ENCODE measurements at places on chromosomes 1 and 21.

DNA sequence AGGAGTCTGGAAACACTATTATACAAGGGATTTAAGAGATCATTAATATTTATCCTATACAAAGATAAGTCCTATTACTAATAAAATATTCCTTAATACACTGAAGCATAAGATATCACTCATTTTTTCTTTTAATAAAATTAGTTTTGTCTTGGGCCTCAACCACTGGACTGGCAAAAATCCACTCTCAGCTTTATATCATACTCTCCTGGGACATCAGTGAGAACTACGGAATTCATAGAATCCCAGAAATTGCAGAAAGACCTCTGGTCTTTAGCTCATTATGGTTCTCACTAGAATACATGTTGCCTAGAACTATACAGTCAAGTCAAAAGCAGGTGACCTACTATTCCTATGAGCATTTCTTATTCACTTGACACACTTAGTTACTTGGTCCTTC lies 285.0 kb downstream of the LRRC40 start:
- DNase-seq = no peak

DNA sequence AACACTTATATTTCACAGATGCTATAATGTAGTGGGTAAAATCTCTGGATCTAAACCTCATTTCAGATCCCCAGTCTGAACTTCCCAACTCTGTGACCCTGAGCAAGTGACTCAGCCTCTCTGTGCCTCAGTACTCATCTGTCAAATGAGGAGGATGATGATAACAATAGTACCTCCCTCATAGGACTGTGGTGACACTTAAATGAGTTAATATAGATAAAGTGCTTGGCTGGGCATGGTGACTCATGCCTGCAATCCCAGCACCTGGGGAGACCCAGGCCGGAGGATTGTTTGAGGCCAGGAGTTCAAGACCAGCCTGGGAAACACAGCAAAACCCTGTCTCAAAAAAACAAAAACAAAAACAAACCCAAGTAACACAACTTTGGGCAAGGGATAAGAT lies 4.7 kb upstream of the ECE1 start:
- DNase-seq = peak; percentile 70

GRCh38 chr1:119622311-119623192 lies 25.5 kb downstream of the ZNF697 start:
- no peak for DNase-seq

DNA sequence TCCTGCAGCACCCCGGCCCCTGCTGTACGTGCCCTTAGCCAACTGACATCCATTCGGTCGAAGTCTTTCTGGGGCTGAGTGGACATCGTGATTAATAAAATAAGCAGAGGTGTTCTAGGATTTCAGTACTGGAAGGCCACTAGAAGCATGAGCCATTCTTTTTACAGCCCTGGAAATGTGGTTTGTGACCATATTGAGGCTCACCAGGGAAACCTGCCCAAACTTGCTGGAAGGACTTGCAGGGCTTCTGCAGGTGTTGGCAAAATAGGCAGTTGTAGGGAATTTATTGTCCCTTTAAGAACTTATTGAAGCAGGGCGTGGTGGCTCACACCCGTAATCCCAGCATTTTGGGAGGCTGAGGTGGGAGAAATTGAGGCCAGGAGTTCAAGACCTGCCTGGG lies 80.8 kb downstream of the DOP1B start:
- DNase-seq = no peak

DNA sequence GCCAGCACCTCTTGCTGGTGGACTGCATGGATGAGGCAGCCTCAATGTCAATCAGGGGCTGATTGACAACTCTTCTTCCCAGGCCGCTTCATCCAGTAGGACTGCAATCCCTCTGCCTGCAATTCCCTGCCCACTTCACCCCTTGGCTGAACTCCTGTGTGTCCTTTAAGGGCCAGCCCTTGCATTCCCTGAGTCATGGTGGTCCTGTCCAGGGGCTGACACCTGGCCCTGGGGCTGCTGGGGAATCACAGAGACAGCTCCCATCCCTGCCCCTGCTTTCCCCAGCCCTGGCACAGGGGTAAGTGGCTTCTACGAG lies 4.6 kb upstream of the EPS8L3 start:
- no peak for DNase-seq

DNA sequence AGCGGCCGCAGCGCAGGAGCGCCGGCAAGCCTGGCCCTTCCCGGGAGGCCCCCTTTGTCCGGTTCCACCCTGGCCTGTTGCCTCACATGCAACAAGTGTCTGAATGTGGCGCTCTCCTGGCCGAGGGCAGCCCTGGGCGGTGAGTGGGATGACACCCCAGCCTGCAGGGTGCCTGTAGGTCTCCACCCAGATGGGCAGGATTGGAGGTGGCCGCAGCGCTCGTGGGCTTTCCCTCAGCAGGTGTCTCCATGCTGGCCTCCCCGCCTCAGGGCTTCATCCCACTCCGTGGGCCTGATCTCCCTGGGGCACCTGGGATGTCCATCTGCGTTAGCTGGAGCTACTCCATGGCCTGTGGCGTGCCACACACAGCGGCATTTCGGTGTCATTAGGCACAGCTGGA lies 1.5 kb downstream of the MIB2 start:
- no peak for DNase-seq

DNA sequence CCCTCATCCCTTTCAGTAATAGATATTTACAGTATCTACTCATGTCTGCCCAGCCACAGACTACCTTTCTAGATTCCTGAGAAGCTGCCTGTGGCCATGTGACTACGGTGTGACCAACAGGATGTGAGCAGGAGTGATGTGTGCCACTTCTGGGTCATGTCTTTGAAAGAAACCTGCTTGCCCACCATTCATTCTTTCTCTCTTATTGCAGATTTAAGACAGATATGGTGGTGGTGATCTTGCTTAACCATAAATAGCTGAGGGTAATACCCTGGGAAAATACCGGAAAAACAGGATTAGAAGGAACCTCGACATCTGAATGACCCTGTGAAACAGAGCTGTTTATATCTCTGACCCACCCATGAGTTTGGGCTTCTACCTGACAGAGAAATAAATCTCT lies 41.6 kb upstream of the GUCA2A start:
- no peak for DNase-seq

DNA sequence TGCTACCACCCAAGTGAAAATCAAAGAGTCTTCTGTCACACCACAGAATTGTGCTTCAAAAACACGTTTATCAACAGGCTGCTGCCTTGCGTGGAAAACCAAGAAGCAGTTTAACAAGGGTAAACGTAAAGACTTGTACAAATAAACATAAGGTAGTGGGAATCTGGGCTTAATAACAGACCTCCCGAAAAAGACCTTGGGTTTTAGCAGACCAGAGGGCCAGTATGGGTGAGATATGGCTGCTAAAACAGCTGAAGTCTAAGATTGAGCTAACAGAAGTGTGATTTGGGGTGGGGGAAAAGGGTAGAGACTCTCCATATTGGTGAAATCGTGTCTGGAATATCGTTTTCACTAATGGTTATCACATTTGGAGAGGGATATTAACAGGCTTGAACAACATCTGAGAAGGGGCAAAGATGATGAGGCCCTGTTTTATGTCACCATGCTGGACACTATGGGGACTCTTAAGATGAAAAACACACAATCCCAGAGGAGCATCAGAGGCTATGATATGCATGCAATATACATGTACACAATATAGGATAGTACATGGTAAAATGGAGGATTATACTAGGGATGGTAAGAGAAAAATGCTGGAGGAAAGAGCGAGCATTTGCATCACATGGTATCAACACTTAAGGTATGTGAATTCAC lies 1.4 kb downstream of the MOV10 start:
- DNase-seq = no peak

DNA sequence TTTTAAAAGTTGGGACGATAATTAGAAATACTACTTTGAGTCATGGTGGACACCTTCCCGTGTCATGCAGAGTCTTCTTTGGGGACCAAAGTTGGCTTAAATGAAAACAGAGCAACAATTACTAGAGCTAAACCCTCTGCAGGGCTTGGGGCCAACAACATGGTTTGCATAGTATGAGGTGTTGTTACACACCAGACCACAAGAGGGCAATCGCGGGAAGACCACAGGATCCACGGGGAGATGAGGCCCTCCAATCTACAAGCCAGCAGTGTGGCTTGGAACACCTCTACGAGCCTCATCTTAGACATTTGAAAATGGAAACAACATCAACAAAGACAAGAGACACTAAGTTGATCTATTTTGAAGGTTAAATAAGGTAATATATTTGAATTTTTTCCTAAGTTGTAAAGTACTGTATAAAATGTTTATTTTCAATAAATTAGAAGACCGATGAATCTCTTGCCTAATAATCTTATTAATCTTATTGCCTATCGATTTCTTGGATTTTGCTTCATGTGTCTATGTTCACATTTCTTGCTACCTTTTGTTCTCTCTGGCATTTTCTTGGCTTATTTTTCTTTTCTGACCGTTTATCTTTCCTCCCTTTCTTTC lies 8.2 kb upstream of the SMCP start:
- DNase-seq = peak; percentile 67

GRCh38 chr1:67460676-67461500 lies 30.7 kb upstream of the SERBP1 start:
- DNase-seq = no peak

DNA sequence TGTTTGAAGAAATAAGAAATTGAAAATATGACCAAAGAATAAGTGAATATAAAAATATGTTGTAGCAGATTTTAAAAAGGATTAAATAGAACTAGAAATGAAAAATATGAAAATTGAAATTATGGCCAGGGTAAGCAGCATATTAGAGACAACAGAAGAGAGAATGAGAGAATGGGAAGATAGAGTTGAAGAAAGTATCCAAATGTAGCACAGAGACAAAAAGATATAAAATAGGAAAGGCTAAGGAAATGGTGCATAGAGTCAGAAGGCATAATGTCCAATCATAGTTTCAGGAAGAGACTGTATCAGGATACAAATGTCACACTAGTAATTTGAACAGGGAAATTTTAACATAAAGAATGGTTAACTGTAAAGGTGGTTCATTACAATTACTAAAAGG lies 29.5 kb downstream of the AZIN2 start:
- no peak for DNase-seq

- DNase-seq = no peak
Observed at GRCh38 chr21:37711286-37711829, 204.9 kb downstream of the KCNJ6 start.

- DNase-seq = no peak
Observed at GRCh38 chr21:26835027-26835713, 10.0 kb downstream of the ADAMTS1 start.

- DNase-seq = peak; percentile 34
Observed at GRCh38 chr1:152111515-152111968, 3.7 kb downstream of the TCHH start.

GRCh38 chr1:153805886-153806719 lies 30.9 kb downstream of the SLC27A3 start:
- no peak for DNase-seq

- DNase-seq = no peak
Observed at GRCh38 chr1:182699393-182700350, 15.3 kb upstream of the RGS8 start.

DNA sequence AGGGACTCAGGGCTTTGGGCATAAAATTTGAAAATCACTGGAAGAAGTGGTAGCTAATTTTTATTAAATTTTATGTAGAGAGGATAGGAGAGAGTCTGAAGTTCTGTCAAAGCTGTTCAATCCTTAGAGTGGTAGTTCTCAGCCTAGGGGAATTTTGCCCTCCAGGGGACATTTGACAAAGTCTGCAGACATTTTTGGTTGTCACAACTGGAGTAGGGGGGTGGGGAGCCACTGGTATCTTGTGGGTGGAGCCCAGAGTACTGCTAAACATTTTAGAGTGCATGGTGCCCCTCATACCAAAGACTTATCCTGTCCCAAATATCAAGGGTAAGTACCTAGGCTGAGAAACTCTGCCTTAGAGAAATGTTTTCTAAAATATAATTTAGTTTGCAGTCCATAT lies 30.2 kb downstream of the RASAL2 start:
- DNase-seq = no peak

DNA sequence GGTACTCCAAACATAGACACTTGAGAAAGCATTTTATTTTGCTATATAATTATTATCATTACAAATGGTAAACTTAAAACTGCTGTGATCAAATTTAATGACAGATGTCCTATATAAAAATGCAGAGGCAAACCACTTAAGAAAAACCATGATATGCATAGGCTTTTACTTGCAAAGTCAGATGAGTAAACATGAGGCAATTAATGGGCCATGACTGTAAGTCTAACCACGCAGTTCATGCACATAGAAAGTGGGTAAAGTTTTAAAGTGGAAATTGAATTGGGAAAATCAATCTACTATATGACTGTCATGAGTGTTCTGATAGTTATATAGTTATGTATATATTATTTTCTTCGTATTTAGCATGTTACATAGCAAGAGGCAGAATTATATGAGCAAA lies 219.2 kb downstream of the PTPRC start:
- no peak for DNase-seq

DNA sequence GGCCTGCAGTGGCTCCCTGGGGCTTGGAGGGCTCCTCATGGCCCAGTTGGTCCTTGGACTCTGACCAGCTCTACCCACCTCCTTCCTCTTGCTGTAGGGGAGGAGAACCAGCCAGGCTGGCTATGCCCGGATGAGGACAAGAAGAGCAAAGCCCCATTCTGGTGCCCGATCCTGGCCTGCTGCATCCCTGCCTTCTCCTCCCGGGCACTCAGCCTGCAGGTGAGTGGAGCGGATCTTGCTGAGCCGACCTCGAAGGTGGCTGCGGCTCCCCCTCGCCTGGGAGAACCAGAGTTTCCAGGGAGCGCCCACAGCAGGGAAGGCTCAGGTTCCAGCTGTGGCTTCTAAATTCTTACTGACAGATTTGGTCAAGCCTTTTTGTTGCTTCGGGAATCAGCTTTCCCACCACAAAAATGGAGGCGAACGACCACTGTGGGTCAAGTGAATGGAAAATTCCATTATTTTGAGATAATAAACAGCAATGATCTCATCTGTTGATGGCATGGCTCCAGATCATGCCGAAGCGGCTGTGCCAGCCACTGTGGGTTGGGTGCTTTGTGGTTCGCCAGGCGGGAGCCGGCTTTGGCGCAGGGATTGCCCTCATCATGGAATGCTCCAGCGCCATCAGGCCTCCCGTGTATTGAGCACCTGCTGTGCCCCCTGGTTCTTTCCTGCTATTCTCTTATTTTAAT lies 106.5 kb upstream of the ACTL8 start:
- no peak for DNase-seq

DNA sequence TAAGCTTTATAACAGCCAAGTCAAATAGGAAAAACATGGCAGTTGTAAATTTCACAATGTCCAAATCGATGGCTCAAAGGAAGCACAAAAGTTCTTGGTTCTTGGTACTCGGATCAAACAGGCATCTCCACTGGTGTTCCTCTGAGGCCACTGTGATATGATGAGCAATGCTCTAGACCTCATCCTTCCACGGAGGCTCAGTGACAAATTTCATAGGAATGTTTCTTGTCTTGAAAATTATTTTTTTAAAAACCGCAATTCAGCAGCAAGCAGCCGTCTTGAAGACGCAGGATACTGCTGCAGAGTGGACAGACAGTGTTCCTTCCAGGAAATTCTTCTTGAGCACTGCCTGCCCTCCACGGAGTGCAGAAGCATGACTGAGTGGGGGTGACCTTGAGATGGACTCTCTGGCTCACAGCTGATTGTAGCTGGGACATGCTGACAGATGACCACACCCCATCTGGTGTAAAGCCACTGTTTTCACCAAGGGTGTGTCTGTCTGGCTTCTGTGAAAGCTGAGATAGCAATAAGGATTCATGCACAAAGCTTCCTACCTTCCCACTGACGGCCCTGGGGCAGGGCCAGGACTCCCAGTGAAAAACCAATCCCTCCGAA lies 61.9 kb downstream of the TIAM1 start:
- DNase-seq = no peak
